ENCODE measurements at places on chromosomes 2 and 18. TPM values are rescaled to one million over a fixed set of nuclear protein-coding genes. Genes with fewer than 3 reads are reported as not detected.

The B3GNT7 gene
- 12.6 TPM for polyA plus RNA-seq

The SPATA3 gene
- polyA plus RNA-seq: not detected

The ABCG5 gene
- 0.33 TPM for polyA plus RNA-seq

The CRYGC gene
- not detected for polyA plus RNA-seq

The RGPD4 gene
- polyA plus RNA-seq: not detected

The WIPF1 gene
- 29.0 TPM for polyA plus RNA-seq

The MC4R gene
- not detected for polyA plus RNA-seq

The ATG16L1 gene
- 10.0 TPM for polyA plus RNA-seq

The ITGA4 gene
- 0.56 TPM for polyA plus RNA-seq

The DCDC2C gene
- polyA plus RNA-seq: 0.18 TPM

The ATP6V1B1 gene
- 4.6 TPM for polyA plus RNA-seq

The GCKR gene
- 17.3 TPM for polyA plus RNA-seq

The RNMT gene
- polyA plus RNA-seq: 10.5 TPM

The LIPG gene
- polyA plus RNA-seq: 0.44 TPM

The TRIM43 gene
- not detected for polyA plus RNA-seq

The CDH2 gene
- 166 TPM for polyA plus RNA-seq

The COLEC12 gene
- 2.8 TPM for polyA plus RNA-seq

The EPG5 gene
- polyA plus RNA-seq: 21.6 TPM

The CAPN14 gene
- not detected for polyA plus RNA-seq

The AFF3 gene
- polyA plus RNA-seq: 3.4 TPM

The PDE1A gene
- polyA plus RNA-seq: 6.3 TPM

The AKAIN1 gene
- 9.7 TPM for polyA plus RNA-seq

The OLA1 gene
- 49.8 TPM for polyA plus RNA-seq

The CNDP1 gene
- polyA plus RNA-seq: not detected

The KRCC1 gene
- 29.0 TPM for polyA plus RNA-seq

The NLRC4 gene
- 3.1 TPM for polyA plus RNA-seq

The HOXD3 gene
- 15.9 TPM for polyA plus RNA-seq

The SLC30A3 gene
- polyA plus RNA-seq: 0.27 TPM

The DPP10 gene
- polyA plus RNA-seq: 7.8 TPM

The LINC00305 gene
- not detected for polyA plus RNA-seq

The CCBE1 gene
- polyA plus RNA-seq: 8.1 TPM

The GATA6 gene
- polyA plus RNA-seq: 55.7 TPM
